CD4-positive, alpha-beta T cell treated with Interferon gamma for 1 hour (primary cell): ENCODE measurements at places on chromosomes 16 and 17.

- DNase-seq = no peak
Measured at GRCh38 chr17:42214156-42214555, 19.9 kb upstream of the GHDC start.

DNA sequence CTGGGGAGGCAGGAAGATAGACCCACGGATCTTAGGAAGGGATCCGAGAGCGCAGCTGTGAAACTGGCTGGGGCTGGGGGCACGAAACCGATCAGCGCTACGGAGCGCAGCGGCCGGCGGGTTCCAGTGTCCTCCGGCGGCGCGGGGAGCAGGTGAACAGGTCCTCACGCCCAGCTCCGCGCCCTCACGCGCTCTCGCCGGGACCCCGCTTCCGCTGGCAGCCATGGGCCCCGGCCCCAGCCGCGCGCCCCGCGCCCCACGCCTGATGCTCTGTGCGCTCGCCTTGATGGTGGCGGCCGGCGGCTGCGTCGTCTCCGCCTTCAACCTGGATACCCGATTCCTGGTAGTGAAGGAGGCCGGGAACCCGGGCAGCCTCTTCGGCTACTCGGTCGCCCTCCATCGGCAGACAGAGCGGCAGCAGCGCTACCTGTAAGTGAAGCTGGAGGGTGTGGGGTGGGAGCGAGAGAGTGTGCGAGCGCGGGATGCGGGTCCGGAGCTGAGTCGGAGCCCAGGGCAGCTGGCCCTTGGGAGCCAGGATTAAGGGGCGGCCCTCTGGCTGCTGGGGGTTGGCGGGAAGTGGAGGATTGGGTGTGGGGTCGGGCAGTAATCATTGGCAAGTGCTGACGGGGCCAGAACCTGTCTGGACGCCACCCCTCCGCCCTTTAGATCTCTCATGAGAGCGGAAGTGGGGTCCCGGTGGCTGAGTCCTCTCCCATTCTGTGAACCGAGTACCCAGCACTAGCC lies 479 bp downstream of the ITGA3 start:
- DNase-seq = peak; percentile 28

- no peak for DNase-seq
Measured at GRCh38 chr17:15891318-15891717, 53.6 kb upstream of the ADORA2B start.

DNA sequence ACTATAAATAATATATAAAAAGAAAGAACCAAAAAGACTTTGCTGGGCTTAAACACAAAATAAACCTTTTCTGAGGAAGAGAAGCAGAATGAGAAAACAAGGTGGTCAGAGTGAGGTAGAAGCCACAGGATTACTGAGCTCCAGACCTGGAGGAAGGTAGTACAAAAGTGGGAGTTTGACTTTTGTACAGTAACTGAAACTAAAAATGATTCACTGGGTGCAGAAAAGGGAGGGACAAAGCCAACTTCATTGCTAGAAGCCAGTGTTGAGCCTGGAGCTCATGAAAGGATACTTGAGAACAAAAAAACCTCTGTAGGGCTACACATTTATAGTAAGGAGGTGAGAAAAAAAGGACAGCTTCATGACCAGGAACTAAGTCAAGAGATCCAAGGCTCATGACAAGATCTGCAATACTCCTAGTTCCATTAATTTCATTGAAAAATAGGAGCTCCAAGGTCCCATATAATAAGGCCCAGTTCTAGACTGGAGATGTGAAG lies 45.5 kb downstream of the PKD1L3 start:
- no peak for DNase-seq

GRCh38 chr16:12796498-12796897 lies 7.2 kb downstream of the CPPED1 start:
- DNase-seq = no peak

DNA sequence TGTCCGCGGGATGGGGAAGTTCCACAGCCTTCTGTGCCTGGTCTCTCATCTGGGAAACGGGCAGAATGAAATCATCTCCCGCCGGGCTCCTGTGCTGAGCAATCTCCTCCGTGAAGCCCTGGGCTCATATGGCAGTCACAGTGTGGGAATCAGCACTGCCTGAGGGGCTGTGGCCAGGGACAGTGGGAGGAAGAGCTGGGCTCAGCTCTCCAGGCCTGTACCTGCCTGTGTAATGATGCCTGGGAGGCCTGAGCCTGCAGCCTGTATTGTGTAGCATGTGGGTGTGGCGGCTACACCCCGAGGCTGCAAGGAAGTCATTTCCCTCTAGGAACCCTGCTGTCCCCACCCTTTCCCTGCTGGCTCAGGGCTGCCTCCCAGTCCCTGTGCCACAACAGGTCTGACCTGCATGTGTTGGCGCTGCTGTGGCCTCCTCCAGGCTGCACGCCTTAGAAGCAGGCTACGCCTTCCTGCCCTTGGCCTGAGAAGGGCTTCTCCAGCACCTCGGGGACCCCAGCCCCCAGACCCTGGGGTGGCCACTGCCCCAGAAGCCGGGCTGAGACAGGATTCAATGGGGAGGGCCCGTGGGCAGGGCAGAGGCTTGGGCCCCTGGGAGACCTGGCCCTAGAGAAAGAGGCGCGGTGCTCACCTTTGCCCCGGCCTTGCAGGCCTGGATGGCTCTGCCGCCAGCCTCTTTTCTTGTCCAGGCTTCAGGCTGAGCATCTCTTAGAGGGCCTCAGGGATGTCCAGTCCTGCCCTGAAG lies 2.1 kb downstream of the ITGB4 start:
- DNase-seq = no peak

DNA sequence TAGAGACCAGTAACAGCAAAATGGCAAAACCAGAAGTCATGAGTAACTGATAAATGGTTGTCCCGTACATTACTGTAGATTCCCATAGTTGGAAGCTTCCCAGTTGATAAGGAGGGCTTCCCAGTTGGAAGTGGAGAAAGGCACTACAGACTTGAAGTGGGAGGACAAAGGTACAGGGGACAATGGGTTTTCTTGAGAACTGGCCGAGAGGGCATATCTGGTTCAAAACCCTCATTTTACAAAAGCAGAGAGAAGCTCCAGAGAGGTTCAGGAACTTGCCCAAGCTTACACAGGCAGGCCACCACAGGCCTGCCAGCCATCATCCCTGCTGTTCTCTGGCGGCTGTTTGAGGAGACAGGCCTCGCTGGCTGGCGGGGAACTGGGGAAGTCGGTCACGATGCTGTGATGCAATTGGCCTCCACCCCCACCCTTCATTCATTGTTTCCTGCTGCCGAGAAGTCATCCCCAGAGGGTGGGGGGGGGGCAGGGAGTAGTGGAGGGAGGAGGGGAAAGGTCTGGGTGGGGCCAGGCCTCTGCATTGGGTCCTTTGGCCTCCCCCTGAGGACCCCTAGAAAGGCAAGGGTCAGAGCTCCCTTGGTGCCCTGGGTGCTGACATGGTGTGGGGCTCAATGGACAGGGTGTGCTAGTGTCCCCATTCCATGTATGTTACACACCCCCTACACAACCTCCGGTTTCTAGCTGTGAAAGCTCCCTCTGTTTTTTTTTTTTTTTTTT lies 3.0 kb downstream of the UBALD2 start:
- peak; percentile 84 for DNase-seq

GRCh38 chr17:20203761-20204263 lies 194.7 kb downstream of the SPECC1 start:
- DNase-seq = no peak

- DNase-seq = peak; percentile 42
Measured at GRCh38 chr17:68378268-68379176, 78.8 kb downstream of the WIPI1 start.

- DNase-seq = peak; percentile 13
Measured at GRCh38 chr17:78933959-78934568, 8.9 kb upstream of the TIMP2 start.

DNA sequence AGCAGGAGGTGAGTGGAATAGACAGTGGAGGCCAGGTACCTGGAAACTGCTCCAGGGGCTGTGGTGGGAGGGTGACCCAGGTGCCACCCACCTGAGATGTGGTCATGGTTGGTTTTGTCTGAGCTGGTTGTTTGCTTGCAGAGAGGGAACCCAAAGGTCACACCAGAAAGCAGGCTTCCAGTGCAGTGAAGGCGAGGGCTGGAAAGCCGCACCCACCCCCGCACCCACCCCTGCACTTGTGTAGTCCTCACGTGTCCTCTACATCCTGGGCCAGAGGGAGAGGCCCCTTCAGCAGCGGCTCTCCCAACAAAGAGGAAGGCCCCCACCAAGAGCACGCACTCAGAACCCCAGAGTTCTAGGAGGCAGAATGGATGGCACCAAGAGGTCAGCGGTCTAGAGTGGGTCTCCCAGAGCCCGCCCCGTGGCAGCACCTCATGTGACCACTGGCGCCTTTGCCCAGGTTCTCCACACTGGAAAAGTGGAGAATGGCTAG lies 92.6 kb upstream of the CBX4 start:
- DNase-seq = no peak

DNA sequence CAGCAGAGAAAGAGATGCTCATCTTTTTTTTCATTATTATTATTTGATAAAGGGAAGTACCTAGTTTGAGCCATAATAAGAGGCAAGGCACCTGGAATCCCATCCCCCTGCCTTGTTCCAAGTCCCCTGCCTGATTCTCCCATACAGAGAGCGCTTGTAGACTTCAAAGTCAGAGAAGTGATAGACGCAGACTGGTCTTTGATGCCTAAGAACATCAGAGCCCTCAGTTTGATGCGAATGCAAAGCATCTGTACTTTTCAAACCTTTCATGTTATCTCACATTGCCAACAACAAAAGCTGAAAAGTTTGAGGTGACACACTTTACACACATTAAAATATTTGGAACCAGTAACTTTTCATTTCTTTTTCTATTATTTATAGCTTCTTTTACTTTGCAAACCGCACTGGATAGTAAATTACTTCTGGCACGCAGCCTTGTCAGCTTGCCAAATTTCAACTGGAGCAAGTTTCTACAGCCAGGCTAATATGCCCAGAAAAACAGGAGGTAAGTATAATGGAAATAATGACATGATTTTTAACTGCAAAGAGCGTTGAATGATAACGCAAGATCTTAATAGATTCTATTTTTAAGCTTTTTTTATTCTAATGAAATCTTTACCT lies 5.9 kb upstream of the UTP6 start:
- no peak for DNase-seq

- DNase-seq = no peak
Measured at GRCh38 chr17:68605914-68606313, 4.7 kb upstream of the FAM20A start.

DNA sequence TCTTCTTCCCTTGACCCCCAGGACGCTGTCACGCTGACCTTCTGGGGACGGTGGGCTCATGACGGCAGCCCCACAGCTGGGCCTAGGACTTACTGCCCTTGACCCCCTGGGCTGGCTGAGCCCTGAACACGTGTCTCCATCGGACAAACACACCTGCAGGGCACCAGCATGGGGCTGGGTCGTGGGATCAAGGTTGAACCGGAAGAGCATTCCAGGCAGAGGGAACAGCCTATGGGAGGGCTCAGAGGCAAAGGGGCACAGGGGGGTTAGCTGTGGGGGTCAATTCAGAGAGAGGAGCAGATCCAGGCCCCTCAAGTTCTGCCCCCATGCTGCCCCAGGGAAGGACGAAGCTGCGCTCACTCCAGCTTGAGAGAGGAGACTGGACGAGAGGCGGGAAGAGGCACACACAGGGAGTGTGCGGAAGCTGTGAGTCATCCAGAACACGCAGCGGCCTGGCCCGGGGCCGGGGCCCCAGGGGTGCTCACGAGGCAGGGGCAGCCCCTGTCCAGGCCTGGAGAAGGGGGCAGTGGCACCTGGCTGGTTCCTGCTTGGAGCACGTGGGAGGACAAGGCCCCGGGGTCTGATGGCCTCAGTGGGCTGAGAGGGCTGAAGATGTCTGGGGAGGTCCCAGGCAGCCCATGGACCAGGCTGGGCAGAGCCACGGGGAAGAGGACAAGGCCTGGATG lies 9.9 kb downstream of the SSTR5 start:
- DNase-seq = no peak

DNA sequence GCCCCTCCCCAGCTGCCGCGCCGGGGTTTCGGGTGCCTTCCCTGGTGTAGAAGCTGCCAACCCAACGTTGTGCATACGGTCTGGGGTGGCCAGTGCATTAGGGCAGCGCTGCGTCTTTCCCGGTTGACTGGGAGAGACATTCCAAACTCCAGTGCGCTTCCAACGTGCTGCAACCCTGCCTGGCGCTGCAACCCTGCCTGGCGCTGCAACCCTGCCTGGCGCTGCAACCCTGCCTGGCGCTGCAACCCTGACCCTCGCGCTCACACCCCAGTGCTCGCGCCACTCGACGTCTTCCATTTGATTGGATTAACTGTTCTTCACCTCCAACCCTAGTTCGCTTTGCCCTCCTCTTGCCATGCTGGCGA lies 488 bp upstream of the HAP1 start:
- no peak for DNase-seq

DNA sequence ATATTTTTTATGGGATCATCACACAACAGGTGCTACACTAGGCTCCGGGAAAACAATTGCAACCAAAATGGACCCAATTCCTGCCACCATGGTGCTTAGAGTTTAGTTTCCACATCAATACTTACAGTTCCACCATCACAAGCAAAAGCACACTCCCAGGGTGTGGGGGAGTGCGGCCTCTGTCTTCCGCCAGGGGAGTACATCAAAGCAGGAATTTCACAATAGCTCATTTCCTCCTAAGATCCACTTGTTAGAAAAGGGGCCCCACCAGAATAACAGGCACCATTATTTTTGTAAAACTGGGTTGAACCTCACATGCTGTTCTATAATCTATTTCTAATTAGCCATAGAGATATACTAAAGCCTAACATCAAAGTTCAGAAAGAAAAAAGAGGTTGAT lies 44.3 kb upstream of the PSMD7 start:
- DNase-seq = no peak

- DNase-seq = no peak
Measured at GRCh38 chr17:56448371-56448770, 145.1 kb upstream of the NOG start.

GRCh38 chr17:69900829-69901228 lies 174.2 kb upstream of the KCNJ16 start:
- DNase-seq = no peak

DNA sequence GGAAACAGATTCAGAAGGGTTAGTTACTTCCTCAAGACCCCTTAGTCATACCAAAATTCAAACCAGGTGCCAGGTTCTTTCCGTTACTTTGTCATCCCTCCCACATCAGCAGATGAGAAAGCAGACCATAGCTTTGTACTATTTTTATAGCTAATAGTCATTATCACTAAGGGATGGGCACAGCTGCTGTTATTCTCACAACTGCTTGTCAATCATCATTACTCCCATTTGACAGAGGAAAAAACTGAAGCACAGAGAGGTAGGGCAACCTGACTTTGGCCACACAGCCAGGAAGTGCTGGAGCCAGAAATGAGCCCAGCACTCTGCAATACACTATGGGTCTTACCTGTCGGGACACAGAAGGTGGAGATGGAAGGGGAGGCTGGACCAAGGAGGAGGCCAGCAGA lies 30.0 kb downstream of the TEKT5 start:
- DNase-seq = no peak
